ENCODE measurements at places on chromosomes 4 and X.

DNA sequence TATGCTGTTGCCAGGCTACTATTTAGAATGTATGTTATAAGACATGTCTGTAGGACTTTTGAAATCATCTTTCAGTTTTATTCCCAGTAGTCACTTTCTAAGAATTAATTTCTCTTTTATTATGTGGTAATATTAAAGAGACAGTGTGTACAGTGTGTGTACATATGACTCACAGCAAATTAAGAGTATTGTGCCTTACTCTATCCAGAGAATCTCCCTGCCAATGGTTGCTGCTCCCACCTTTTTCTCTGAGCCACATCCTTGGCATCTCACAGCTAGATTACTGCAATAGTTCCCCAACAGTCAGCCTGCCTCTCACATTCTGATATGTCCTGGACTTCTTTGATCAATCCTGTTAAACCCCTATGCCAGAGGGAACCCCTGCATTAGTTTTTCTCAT, 114.5 kb downstream of the ANXA5 start:
- DNase-seq = no peak

DNA sequence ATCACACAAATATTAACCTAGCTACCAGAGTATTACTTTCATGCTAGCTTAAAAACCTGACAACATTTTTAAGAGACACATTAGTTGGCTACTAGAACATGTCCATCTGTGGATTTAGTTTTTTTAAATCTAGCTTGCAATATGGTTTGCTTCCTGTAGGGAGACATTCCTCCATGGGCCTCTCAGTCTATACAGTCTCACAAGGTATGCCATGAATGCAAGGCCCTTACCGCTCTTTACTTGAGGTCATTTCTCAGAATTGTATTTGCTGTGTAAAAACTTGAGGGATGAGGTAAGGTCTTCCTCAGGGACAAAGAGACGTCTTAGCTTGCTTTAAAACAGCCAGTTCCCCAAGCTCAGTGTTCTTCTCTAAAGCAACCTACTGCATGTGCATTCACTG, 26.9 kb downstream of the UBA6 start:
- no peak for DNase-seq

GRCh38 chr4:7799736-7800135, 139.9 kb downstream of the AFAP1 start:
- DNase-seq = no peak

- no peak for DNase-seq
Observed at GRCh38 chr4:52197306-52197705, 146.2 kb downstream of the SPATA18 start.

- DNase-seq = no peak
Observed at GRCh38 chrX:151279161-151279560, 102.8 kb downstream of the GPR50 start.

DNA sequence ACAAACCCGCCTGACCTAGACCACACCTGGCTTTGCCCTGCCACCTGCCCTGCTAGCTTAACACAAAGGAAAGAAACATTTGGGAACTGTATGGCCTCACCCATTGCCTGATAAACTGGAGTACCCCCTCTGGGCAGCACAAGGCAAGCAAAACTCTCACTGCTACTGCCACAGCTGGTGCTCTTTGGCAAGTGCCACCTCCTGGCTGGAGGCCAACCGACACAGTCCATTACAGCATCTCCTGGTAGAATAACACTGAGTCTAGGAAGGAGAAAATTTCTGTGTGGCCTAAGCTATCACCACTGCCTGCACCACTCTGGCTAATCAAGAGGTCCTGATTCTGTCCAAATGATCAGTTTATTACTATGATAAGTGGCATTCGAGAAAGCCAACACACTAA, 18.9 kb upstream of the SPANXN3 start:
- no peak for DNase-seq

- DNase-seq = no peak
Observed at GRCh38 chrX:150935467-150935866, 37.0 kb upstream of the CD99L2 start.

DNA sequence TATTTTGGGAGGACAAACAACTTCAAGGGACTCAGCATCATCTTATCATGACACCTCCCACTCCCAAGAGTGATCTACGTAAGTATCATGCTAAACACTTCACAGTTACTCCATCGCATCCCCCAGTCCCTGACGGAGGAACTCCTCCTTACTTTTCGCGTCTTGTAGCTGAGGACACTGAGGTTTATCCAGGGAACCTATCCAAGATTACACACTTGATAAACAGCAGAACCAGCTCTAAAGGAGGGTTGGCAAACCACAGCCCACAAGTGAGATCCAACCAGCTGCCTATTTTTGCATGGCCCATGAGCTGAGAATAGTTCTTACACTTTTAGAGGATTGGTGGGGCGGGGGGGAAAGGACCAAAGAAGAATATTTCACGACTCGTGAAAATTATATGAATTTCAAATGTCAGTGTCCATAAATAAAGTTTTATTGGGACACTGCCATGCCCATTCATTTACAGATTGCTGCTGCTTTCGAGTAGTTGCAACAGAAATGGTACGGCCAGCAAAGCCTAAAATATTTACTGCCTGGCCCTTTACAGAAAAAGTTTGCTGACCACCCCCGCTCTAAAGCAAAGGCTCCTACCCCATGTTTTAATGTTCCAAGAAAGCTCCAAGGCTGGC, 47.8 kb downstream of the SEPSECS start:
- no peak for DNase-seq

DNA sequence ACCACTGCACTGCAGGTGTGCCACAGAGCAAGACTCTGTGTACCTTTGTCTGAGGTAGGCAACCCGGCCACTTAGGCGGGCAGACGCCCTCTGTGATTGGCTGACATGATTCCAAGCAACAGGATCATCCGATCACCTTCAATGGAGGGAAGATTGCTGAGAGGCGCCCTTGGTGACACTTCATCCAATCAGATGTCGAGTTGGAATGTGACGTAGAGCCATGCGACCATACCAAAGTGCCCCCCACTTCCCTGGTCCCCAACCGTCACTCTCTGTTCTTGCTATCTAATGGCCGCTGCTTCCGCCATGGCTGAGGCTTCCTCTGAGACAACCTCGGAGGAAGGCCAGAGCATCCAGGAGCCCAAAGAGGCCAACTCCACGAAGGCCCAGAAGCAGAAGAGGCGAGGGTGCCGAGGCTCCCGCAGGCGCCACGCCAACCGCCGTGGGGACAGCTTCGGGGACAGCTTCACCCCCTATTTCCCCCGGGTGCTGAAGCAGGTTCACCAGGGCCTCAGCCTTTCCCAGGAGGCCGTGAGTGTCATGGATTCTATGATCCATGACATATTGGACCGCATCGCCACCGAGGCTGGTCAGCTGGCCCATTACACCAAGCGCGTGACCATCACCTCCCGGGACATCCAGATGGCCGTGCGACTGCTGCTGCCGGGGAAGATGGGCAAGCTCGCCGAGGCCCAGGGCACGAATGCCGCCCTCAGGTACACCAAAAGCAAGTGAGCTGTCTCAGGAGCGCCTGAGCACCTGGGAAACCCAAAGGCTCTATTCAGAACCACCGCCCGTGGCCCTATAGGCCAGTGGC, at the start of gene H2BW2:
Gene H2BW2 (plus strand): TSS at position 268 of the 817 bp plus-strand sequence. CDS start 39 bp downstream, at position 307.
- no peak for DNase-seq

- DNase-seq = no peak
Observed at GRCh38 chr4:98891478-98892337, 37.2 kb downstream of the EIF4E start.

DNA sequence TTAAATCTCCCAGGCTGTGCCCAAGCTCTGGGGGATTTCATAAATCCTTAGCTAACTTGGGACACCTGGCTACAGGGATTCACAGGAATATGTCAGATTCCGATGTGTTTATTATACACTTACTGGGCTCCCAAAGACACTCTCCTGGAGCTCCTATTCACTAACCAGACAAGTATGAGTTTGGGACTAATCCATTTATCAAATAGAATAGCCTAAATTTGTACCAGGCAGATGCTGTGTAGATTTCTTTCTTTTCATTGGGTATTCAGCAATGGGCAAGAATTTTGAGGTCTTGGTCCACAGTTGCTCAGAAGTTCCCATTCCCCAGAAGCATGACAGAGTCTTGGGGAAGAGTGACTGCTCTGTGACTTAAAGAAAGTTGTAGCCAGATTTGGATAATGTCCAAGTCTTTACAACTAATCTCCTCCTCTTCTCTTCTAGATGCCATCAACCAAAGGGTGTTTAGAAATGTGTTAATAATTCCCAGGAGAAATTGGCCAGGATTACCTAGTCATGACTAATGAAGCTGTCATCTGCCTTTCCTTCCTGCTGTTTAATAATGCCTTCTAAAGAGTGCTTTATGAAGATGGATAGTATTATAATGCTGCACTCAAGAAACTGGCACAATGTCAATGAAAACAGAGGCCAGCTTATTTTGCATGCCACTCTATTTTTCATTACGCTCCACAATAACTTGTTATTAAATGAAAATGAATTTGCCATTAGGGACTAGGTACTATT, 120.9 kb downstream of the CHIC2 start:
- no peak for DNase-seq

- DNase-seq = no peak
Observed at GRCh38 chrX:133412665-133413064, 2.6 kb downstream of the GPC4 start.

DNA sequence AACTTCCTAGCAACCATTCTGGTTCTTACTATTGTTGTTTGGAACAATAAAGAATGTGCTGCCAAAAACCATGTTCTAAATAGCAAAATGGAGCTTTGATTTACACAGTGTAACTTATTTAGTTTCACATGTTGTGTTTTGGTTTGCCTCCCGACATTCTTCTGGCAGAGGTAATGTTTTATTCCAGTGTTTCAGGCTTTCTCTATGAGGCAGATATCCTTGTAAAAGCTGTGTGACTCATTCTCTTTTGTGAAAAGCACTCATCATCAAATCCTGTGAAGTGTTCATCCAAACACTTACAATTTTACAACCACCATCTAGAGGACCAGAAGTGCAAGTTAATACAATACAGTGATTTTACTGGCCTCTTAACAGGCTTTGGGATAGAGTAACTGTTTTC, 219.0 kb upstream of the GIMD1 start:
- DNase-seq = no peak

- DNase-seq = no peak
Observed at GRCh38 chr4:34512616-34513015, 1731.7 kb downstream of the ARAP2 start.

DNA sequence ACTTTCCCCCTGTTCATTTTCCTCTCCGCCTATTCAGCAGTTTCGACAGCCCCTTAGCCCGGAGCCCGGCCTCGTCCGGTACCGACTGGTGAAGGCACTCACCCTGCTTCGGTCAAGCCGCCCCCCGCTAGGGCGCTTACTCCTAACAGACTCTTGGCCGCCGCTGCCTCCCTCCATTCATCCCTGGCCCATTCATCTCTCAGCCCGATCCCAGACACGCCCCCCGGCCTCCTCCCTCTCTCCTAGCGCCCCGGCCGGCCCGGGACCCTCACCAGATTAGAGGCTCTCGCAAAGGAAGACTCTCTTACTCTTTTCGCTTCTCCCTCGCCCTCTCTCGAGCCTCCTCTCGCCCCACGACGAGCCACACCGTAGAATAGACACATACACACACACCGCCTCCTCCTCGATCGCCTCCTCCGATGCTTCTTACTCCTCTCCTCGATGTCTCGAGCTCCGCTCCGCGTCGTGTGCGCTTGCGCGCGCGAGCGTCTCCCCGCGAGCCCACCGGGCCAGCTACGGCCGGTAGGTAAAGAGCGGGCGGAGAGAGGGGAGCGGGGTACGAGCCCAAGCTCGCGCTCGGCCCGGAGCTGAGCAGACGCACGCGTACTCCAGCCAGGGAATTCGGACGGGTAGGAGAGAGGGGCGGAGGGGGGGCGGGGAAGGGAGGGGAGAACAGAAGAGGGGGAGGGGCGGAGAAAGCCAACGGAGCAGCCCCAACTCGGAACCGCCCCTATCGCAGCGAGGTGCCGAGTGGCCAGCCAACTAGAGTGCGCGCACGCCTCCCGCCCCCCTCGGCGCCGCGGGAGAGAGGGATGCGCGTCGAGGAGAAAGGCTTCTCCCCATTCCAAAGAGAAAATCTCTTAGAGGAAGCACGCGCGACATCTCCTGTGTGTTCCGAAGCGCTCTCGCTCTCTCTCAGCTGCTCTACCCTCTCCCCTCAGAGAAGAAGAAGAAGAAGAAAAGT, at the start of gene WNK3:
Gene WNK3 (minus strand): TSS at position 633 of the 964 bp plus-strand sequence.
- DNase-seq = peak; percentile 53

- no peak for DNase-seq
Observed at GRCh38 chr4:34010751-34011519, 2233.4 kb downstream of the ARAP2 start.

All from frontal cortex (tissue), 4 donors.